ENCODE measurements at places on chromosomes 16 and 17.

- no peak for DNase-seq
These were observed 188.1 kb upstream of the XYLT1 start for GRCh38 chr16:17658881-17659280.

DNA sequence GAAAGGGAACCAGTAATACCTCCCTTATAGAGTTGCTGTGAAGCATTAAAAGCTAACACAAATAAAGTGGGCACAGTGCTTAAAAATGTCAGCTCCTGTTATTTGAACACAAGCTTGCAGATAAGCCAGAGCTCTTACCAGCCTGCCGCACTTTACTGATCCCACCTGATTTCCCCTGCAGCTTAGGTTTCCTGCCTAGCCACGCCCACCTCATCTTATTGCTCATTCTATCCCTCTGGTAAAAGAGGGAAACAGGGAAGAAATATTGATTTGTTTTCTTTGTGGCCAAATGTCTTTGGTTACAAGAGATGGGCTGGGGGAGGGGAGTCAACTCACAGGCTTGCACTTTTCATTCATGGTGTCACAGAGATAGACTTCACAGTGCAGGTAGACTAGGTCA, 9.6 kb upstream of the GP2 start:
- no peak for DNase-seq

- DNase-seq, result no peak
These were observed 2.5 kb upstream of the LASP1 start for GRCh38 chr17:38867179-38867967.

GRCh38 chr17:78227455-78227916, 3.9 kb upstream of the TMEM235 start:
- DNase-seq, result no peak

DNA sequence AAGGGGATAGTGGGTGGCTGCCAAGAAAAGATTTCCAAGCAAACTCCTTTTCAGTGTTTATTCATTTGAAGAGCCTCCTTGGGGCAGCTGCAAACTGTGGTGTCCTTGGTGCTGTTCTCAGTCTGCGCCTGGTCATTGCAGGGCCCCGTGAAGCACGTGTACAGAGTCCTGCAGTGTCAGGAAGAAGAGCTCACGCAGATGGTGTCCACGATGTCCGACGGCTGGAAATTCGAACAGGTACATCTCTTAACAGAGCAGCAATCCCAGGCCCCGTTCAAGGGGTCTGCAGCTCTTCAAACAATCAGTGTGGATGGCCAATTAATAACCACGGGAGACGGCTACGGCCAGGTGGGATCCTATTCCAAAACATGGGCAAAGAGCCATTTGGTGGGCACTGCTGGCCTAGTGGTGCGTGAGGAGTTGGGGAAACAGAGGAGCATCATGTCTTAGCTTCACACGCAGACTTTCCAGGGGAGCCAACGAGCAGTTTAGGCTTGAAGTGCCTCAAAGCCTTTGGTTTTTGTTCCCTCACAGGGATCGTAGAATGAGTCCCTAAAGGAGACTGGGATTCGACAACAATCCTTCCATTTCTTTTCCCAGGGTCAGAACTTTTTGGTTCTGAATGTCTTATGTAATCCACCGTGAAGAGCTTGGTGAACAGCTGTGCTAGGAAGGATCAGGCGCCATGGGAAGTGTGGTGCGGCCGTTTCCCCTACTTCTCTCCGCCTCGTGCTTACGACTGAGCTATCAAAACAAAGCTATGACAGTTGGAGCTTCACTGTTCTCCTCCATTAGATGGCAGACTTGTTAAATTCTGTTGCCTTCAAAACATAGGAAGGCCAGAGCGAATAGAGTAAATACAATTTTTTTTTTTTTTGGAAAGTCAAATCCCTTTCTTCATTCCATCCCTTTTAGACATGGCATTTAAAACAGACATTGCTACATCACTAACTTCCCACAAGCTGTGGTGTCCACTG, 12.6 kb downstream of the KCTD2 start:
- no peak for DNase-seq

DNA sequence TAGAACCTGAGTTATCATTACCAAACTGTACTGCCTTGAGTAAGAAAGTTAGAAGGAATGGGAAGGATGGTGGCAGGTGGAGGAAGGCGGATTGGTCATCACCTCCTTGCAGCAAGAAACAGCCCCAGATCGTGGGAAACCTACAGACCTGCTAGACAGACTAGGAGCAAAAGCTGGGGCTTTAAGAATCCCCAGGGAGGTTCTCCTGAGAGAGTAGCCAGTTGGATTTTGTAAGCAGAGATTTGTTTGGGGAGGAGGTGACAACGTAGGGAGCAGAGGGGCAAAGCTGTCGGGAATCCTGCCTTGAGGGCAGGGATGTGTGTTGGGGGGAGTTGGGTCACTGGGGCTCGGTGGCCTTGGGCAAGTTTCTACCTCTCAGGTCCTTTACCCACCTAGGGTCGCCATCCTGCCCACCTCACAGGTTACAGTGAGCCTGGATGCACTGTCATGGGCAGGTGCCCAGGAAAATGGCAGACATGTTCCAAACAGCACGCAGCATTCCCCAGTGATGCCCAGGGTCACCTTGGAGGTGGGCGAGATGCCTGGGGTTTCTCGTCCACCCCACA, 49.2 kb upstream of the STH start:
- DNase-seq, result no peak

DNA sequence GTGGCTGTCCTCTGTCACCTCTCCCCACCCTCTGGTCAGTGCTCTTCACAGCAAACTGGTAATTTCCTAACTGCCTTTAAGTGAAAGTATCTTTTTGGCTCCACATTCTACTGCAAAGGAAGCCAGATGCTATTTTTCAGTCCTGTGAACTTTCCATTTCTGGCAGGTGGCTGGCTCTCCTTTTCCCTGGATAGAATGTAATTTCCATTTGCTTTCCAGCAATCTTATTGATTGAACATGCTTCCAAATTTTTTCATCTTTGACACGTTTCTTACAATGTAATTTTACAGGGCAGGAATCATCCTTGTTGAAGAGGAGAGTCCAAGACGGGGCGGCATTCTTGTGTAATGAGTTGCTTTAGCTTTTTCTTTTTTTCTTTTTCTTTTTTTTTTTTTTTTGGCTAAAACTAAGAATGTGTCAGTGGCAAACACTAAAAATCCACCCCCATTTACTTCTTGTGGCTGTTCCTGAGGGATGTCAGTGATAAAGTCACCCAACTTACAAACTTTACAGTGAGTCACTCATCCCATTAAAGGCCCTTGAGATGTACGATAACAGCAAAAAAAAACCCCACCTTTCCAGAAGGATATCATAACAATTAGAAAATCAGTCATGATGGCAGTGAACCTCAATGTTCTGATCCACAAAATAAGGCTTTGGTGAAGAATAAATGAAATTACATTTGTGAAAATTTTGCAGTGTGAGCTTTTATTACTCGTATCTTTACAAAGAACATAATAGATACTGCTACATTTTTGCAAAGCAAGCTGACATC, 29.4 kb upstream of the PRKCA start:
- no peak for DNase-seq

GRCh38 chr16:87821376-87822107, 47.8 kb downstream of the SLC7A5 start:
- DNase-seq, result no peak

- DNase-seq, result no peak
These were observed 9.3 kb upstream of the MAF start for GRCh38 chr16:79609861-79610260.

DNA sequence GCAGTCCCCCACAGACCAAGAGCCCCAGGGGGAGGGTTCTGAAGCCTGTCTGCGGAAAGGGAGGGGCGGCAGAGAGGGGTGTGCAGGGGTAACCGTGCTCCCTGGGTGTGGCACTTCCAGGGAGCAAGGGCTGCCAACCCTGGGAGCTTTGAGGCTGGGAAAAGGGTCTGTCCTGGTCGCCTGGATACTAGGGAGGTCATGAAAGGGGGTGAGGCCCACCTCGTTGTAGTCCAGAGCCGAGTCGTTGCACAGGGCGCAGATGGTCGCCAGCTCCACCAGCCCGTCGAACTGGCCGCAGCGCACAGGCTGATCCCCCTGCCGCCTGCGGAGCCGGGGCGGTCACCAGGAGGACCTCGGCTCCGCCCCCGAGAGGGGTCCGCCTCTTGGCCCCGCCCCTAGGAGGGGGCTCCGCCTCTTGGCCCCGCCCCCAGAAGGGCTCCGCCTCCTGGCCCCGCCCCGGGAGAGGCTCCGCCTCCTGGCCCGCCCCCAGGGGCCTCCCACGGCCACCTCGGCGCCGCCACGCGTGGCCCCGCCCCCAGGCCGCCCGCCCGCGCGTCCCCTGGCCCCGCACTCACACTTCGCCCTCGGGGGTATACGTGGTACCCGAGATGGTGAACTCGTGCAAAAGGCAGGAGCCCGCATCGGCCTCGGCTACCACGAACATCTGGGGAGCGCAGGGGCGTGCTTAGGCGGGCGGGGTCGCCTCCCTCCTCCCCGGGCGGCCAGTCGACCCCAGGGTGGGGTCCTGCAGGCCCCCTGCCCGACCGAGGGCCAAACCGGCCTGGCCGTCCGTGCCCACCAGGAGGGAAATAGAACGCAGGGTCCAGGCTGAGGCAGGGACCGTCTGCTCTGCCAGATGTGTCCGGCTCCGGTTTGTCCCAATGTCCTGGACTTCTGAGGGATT, 19.5 kb downstream of the ATP2A3 start:
- no peak for DNase-seq

DNA sequence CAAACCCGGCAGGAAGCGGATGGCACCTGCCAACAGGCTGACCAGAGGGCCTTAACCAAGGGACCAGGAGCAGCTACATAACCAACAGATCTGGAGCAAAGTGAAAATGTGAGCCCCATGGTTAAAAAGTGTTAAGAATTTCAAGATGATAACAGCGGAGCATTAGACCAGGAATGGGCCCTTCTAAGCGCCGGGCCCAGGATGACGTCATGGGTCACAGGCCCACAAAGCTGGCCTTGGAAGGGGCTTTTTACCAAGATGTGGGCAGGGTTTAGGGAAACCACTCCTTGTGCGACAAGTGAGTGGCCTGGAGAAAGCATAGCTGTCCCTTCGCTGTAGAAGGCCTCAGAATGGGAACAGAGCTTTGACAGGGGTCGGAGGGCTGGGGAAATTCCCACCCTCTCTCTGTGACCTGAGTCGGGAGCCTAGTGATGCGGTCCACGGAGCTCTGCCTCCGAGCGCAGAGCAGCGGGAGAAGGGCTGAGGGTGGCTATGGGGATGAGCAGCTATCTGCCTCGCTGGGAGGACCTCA, 84.4 kb upstream of the RPL38 start:
- no peak for DNase-seq

DNA sequence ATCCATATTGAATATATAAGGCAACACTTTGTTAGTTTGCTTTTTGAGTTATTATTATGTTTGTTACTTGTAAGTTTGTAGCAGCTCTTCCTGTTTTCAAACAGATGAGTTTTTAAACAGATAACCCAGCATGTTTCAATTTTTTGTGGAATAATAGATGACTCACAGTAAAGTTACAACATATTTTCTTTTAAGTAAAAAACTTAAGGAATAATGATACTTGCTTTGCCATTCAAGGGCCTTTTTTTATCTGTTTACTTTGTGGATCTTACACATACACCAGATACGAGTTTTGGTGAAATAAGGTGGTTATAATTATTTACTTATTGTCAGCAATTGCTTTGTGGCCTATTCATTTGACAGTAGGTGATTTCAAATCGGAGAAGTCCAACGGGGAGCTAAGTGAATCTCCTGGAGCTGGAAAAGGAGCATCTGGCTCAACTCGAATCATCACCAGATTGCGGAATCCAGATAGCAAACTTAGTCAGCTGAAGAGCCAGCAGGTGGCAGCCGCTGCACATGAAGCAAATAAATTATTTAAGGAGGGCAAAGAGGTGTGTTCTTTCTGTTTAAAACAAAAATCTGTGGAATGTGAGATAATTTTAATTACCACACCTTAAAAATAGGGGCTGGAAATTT, 66.3 kb downstream of the BPTF start:
- no peak for DNase-seq

DNA sequence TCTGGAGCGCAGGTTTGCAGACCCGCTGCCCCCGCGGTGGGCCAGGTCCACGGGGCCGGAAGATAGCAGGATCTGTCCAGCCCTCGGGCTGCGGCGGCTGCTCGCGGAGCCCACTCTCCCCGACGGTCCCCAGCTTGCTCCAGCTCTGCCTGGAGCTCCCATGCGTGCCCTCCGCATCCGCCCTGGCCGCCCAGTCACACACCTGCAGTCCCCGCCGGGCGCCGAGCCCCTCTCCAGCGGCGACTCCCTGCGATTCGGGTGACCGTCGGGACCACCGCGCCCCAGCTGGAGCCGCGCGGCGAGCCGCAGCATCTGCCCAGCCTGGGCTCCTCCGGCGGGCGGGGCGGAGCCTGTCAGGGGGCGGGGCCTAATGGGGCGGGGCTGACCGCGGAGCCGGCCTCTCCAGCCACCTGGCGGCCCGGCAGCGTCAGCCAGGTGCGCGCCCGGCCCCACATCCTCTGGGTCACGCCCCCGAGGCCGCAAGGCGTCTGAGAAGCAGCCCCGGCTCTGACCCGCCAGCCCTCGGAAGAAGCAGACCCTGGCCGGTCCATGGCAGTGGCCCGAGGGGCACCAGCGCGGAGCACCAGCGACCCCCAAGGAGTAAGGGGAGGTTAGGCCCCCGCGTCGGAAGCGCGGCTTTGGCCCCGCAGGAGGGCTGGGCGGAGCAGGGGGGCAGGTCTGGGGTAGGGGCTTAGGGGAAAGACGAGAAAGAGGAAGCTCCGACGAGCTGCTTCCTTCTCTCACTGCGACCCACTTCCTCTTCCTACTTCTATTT, at the start of gene PIK3R5:
TSS of gene PIK3R5 (minus strand) at position 314 of the 775 bp plus-strand sequence. CDS start 54,213 bp downstream, outside the sequence.
- DNase-seq, result no peak

- DNase-seq, result no peak
These were observed 13.5 kb downstream of the NME3 start for GRCh38 chr16:1757714-1758461.

DNA sequence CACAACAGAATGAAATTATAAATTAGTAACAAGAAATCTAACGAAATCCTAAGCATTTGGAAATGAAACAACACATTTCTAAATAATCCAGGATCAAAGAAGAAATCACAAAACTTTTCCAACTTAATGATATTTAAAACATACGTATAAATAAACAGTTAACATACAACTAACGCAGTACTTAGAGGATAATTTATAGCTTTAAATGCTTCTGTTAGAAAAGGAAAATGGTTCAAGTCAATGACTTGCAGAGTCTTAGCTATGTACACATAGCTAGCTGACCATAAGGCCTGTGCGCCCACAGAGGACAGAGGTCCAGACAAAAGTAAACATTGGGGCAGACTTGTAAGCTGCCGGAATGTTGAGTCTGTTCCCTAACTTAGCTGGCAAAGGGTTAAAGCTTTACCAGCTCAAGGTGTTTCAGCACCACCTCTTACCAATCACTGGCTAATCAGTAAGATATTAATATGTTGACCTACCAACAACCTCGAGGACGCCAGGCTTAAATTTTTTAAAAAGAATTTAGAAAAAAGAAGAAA, 84.6 kb downstream of the PARN start:
- DNase-seq, result no peak

DNA sequence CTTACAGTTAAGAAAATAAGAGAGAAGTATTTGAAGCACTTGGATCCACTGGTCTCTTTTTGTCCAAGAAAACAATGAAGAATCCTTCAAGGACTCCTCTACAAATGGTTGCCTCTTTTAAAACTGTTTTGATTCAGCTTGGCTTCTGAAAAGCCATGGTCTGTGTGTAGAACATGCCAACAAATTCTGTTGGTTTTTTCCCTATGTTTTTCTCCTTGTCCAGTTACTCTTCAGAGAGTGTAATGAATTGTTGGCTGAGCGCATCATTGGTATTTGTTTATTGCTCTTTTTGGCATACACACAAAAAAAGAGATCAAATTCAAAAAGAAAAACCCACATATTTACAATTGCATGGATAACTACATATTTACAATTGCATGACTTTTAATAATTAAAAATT, at the start of gene ABCA10:
TSS of gene ABCA10 (minus strand) at position 249 of the 400 bp plus-strand sequence. CDS start 3,466 bp downstream, outside the sequence.
- DNase-seq, result no peak

- DNase-seq, result no peak
These were observed 9.6 kb downstream of the KIF19 start for GRCh38 chr17:74335529-74336062.

- DNase-seq, result no peak
These were observed 30.5 kb downstream of the C16orf87 start for GRCh38 chr16:46800494-46800893.
